Dorsolateral prefrontal cortex (tissue), 122 donors: ENCODE measurements at places on chromosomes 13 and 19. TPM values are rescaled to one million over a fixed set of nuclear protein-coding genes. Genes with fewer than 3 reads are reported as not detected.

The CDC16 gene
- total RNA-seq, result 76.5 TPM

The CEACAM3 gene
- 0.74 TPM for total RNA-seq

The ZNF497 gene
- total RNA-seq, result 3.3 TPM

The PET100 gene
- 134 TPM for total RNA-seq

The JUNB gene
- 104 TPM for total RNA-seq

The TTC9B gene
- 86.3 TPM for total RNA-seq

The CCDC9 gene
- 23.2 TPM for total RNA-seq

The ZNF837 gene
- total RNA-seq, result 0.87 TPM

The EVI5L gene
- total RNA-seq, result 59.0 TPM

The PGLYRP1 gene
- total RNA-seq, result not detected

The OR7C1 gene
- total RNA-seq, result 0.25 TPM

The PBX4 gene
- 6.0 TPM for total RNA-seq

The CCDC169 gene
- total RNA-seq, result 2.0 TPM

The RGL3 gene
- 9.7 TPM for total RNA-seq

The SYNGR4 gene
- not detected for total RNA-seq
